Right atrium auricular region (tissue), 2 donors: ENCODE measurements at places on chromosomes 11 and 22. TPM values are rescaled to one million over a fixed set of nuclear protein-coding genes. Genes with fewer than 3 reads are reported as not detected.

- no peak for DNase-seq
Measured at GRCh38 chr11:34599406-34599945, 21.4 kb upstream of the EHF start.

- DNase-seq, result no peak
Measured at GRCh38 chr11:64585150-64585549, 5.9 kb upstream of the SLC22A12 start.

Gene SLC16A8
- 0.28 TPM for total RNA-seq

- DNase-seq, result no peak
Measured at GRCh38 chr11:111520560-111520959, 6.0 kb downstream of the HOATZ start.

Gene CNTN5
- not detected for total RNA-seq

DNA sequence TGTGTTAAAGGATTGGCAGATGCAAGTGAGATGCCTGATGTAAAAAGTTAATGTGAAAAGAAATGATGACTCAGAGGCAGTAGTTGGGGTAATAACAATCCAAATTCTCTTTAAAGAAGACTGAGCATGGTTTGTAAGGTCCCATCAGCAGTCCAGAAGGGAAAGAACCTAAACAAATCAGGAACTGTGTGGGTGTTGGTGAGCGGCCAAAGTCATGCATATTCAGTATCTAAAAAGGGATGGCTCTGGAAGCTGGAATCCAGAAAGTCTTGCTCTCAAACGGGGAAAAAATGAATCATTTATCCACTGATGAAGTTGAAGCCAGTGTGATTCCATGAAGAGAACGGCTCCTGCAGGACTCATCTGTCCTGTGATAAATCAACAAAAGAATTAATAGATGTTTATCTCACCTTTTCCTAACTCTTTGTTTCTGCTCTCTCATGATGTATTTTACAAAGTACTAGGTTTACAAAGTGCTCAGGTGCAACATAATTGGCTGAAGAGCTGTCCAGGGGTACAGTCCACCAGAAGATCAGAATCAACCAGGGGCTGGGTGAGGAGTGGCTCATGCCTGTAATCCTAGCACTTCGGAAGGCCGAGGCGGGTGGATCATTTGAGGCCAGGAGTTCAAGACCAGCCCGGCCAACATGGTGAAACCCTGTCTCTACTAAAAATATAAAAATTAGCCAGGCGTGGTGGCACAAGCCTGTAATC is 20.5 kb upstream of the SORL1-AS1 start:
- DNase-seq, result no peak

GRCh38 chr11:104898685-104899013 is 389 bp upstream of the CASP12 start:
- no peak for DNase-seq

DNA sequence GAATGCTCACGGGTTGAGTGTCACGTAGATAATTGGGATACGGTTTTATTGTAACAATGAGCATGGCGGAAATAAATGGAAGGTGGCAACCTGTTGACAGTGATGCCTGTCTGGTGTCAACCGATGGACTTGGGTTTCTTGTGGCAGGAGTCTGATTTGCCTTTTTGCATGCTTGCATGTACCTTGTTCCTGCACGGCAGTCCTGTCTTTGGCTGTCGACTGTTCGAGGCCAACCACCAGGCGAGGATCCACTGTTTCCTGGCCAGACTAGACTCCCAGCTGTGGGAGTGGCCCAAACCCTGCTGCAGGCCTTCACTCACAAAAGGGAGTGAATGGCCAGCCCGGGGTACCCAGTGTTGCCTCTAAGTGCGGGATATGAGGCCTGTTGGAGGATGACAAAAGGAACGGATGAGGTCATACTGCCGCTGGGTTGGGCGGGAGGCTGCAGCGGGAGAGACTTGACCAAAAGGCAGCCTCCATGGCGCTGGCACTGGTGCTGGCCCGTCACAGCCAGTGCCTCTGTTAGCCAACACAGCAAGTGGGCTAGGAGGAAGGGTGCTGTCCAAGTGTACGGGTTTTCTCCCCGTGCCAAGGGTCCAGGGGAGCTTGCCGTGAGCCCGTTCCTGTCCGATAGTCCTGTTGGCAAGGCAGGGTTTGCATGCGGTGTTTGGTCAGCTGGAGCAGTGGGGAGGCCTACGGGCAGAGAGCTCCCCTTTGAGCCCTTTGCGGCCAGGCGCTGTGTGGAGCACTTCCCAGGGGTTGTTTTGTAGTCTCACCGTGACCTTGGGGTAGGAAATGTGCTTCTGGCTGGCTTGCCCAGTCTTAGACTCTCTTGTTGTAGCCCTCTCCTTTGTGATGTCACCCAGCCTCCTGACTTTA is 974 bp downstream of the DGCR8 start:
- no peak for DNase-seq

GRCh38 chr11:113363996-113364641 is 23.5 kb upstream of the ANKK1 start:
- DNase-seq, result no peak

- DNase-seq, result peak; percentile 52
Measured at GRCh38 chr22:44486538-44486937, 11.5 kb downstream of the RTL6 start.

Gene NCR3LG1
- total RNA-seq, result 2.0 TPM

GRCh38 chr22:19872779-19873137 is 18.1 kb upstream of the GNB1L start:
- no peak for DNase-seq

DNA sequence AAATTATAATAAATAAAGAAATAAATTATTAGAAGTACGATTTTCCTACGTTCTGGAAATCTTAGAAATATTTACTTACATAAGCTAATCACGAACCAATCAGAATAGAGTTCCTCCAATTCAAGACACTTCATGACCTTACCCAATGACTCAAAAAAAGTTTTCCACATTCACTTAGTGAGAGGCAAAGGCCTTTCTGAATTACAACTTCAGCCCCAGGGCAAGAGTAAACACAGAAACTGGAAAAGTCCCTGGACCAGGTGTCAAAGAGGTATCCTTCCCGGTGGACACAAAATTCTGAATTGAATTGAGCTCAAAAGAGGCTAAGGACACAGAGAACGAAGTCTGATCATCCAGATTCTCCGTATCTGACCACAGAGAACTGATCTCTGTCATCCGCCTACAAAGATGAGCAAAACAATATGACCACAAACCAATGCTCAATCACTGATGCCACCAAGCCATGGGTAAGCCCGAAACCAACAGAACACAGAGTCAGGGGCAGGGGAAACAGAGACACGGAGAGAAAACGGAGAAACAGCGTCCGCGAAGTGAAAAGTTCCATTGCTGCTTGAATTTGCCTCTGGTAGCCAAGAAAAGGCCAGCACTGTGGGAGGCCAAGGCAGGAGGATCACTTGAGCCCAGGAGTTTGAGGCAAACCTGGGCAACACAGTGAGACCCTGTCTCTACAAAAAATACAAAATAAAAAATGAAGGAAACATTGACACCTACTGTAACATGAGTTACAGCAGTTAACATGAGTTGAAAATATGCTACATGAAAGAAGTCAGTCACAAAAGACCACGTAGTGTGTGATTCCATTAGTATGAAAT is 6.8 kb downstream of the BID start:
- DNase-seq, result no peak

Gene SLC29A2
- total RNA-seq, result 16.9 TPM

Gene NEFH
- total RNA-seq, result 0.22 TPM

DNA sequence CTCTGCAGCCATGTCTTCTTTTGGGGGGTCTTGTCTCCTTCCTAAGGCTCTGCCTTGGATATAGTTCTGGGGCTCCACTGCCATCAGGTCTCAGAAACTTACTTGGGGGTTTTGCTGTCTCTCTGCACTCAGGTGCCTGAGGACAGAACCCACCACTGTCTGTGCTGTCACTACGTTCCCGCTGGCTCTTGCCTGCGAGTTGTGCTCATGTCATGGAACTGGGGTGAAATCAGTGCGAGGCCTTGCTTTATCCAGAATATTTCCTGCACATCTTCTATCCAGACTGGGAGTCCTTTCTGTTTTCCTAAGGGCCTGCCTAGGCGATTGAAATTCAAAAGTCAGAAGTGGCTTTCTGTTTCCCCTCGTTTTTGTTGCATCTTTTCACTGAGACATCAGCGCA is 6.6 kb upstream of the USP2 start:
- no peak for DNase-seq

- no peak for DNase-seq
Measured at GRCh38 chr11:112589155-112589554, 328.5 kb upstream of the PLET1 start.
